ENCODE measurements at places on chromosomes 6 and 20.

GRCh38 chr20:34715384-34715783 lies 11.2 kb downstream of the TP53INP2 start:
- no peak for DNase-seq

GRCh38 chr6:95231416-95231815 lies 345.9 kb upstream of the MANEA start:
- DNase-seq: no peak

DNA sequence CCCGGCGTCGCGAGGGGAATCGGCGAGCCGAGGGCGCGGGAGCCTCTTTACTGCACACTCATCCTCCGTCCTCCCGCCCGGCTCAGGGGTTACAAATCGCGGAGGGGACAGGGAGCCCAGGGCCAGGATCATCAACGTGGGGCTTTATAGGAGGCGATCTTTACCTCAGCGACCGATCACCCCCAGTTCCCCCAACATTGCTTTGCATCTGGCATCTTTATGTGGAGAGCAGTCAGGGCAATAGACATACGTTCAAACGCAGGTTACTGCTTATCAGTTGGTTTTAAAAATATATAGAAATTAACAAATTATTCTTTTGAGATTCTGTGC lies 634 bp downstream of the HSF2 start:
- DNase-seq: no peak

- DNase-seq: no peak
These were observed 105.3 kb upstream of the SLC22A16 start for GRCh38 chr6:110581679-110582078.

- no peak for DNase-seq
These were observed 30.2 kb upstream of the BCAS1 start for GRCh38 chr20:54100563-54100962.

DNA sequence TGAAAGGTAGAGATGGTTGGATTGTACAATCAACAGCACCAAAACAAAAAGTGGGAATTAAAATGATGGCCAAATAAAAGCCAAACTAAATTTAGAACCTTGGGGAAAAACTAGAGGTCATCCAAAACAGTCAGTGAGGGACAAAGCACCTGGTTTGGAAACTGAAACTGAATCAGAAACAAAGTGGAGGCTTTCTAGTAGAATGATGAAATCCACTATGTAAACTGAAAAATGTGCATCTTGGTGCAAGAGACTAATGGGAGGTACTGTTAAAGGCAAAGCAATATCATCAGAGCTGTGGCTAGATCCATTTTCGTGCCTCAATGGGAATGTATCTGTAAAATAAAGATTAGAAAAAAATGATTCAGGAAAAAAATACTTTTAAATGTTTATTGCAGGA lies 380.0 kb upstream of the GJE1 start:
- no peak for DNase-seq

DNA sequence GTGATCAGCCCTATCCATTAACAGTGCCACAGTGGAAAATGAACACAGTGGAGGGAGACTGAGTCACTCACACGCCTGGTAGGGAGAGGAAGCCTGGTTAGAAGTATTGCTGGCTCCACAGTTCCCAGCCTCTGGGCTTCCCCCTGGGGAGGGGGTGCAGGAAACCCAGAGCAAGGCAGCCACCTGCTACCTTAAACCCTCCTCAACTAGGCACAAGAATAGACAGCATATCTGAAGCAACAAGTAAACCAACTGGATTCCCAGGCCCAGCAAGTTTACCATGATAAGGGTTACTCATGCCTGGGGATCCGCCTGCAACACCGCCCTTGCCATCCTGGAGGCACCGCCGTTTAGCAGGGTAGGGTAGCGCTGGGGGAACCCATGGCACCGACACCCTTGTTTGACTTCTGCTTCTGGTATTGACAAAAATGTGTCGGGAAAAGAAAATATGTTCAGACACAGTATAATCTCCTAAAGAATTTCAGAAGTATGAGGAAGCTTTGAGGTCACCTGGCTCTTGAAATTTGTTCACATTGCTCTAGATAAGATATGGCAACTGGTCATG lies 38.3 kb downstream of the SLC22A23 start:
- DNase-seq: no peak

DNA sequence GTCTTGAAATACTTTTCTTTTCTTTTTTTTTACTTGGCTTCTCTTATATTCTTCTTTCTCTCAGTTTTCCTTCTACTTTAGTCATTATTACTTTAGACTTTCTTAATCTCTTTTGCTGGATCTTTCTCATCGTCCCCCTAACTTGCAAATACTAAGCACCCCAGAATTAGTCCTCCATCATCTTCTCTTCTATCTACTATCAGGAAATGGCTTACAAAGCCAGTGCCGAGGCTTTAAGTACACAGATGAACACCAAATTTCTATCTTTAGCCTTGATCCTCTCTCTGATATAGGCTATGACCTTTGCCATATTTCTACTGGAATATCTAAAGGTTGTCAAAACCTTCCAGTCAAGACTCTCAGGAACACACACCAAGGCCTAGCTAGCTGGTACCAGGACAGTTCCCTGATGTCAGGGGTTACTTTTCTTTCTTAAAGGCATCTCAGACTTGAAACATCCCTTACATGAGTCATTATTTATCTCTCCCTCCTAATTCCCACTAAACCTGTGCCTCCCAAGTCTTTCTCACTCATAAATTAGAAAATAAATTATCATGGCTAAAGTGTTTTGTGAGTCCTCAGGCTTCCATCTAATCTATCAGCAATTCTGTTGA lies 278.6 kb upstream of the TCF21 start:
- DNase-seq: no peak

GRCh38 chr6:98669371-98669770 lies 165.0 kb upstream of the POU3F2 start:
- no peak for DNase-seq

Measured in stimulated activated CD8-positive, alpha-beta memory T cell treated with anti-CD3 and anti-CD28 coated beads, Interleukin-12 subunit alpha, Interleukin-12 subunit beta, amount 100 ng/mL, for 4 hours (primary cell).